AG04450 (cell line): ENCODE measurements at places on chromosomes 2 and 18.

- no peak for DNase-seq
Measured at GRCh38 chr18:32661486-32662299, 111.1 kb downstream of the KLHL14 start.

DNA sequence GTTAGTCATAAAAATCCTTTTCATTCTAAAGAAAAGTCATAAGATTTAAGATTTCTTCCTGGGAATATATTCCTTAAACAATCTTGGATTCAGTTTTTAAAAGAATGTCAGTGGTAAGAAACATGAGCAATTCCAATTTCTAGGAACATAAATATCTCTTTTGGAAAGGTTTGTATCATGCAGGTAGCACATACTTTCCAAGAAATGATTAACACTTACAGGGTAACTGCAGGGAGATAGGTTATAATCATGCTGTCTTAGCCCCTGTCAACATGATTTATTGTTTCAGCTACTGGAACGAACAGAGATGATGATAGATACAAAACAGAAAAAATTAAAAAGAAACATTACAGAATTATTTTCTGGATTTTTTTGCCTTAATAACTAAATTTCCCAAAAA, 1537.7 kb downstream of the LRP1B start:
- no peak for DNase-seq

DNA sequence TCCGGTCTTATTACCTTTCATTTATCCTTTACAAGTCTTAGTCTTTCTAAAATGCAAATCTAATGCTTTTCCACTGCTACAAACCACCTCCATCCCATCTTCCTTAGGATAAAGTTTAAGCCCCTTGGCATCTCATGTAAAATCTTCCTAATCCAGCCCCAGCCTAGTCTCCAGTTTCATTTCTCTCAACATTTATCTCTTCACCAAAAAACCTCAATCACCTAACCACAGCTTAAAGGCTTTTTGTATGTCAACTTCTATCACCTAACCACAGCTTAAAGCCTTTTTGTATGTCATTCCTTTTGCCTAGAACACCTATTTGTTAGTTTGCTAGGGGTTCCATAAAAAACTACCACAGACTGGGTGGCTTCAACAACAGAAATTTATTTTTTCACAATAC, 4.2 kb downstream of the TRAK2 start:
- DNase-seq = no peak

- no peak for DNase-seq
Measured at GRCh38 chr2:140905083-140905781, 1225.6 kb downstream of the LRP1B start.

GRCh38 chr2:97695744-97696143, 17.6 kb upstream of the ZAP70 start:
- no peak for DNase-seq
